ENCODE measurements at places on chromosomes 11 and 22. TPM values are rescaled to one million over a fixed set of nuclear protein-coding genes. Genes with fewer than 3 reads are reported as not detected.

Gene GSTT2B
- 4.9 TPM for total RNA-seq

Gene ROM1
- total RNA-seq = 1.5 TPM

Gene CCDC188
- 2.2 TPM for total RNA-seq

- no peak for DNase-seq
Observed at GRCh38 chr11:48052183-48053044, 72.1 kb downstream of the PTPRJ start.

DNA sequence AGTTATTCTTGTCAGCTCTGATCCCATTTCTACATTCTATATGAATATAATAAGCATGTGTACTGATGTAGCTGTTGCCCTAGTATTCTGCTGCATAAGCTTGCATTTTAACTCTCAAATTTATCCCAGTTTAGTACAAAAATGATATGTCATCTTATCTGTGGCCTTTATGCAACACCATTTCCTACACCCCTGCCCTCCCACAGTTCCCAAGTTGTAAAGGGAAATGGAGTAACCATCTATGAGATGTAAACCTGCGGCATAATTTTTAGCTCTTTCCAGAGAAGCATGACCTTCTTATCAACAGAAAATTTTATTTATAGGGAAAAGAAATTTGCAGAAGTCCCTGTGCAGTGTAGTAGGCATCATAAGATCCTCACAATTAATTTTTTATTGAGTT lies 18.9 kb upstream of the CARD18 start:
- DNase-seq = no peak

DNA sequence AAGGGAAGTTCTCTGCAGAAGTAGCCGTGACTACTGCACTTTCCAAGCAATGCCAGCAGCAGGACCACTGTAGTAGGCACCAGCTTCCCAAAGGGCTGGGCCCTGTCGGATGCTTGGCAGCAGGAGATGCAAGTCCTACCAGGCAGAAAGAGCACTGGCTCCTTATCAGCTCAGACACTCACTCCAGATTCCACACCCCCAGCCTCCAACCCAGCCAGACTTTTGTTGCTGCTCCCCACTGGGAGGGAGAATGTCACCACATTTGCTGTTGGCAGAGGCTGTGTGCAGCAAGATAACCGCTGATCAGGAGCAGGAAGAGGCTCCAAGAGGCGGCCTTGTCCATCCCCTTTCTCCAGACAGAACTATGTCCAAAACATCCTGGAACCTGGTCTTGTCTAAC lies 118.7 kb downstream of the C11orf58 start:
- DNase-seq = no peak

- peak; percentile 79 for DNase-seq
Observed at GRCh38 chr11:128956401-128957201, 13.9 kb upstream of the TP53AIP1 start.

DNA sequence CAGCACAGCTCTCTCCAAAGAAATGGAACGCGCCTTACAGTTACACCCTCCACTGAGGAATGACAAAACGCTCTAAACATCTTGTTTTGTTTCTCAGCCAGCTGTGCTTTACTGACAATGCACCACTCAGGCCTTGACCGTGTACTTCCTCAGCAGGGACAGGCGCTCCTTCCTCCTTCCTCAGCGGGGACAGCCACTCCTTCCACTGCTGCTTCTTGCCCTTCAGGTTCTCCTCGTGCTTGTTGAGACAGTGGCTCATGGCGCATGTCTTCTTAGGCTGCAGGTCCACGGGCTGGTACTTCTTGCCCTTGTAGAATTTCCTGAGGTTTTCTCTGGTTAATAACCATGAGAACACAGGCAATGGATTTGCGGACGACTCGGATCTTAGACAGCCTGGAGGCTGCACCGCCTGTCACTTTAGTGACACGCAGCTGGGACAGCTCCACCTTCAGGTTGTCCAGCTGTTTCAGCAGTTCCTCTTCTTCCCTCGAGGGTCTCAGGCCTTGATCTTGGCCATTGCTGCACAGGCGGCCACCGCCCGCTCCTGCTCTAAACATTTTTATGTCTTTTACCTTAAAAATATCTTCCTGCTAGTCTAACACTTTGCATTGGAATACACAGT lies 613.8 kb downstream of the BRD1 start:
- DNase-seq = no peak

- no peak for DNase-seq
Observed at GRCh38 chr22:49958366-49958921, 2.1 kb upstream of the PIM3 start.

DNA sequence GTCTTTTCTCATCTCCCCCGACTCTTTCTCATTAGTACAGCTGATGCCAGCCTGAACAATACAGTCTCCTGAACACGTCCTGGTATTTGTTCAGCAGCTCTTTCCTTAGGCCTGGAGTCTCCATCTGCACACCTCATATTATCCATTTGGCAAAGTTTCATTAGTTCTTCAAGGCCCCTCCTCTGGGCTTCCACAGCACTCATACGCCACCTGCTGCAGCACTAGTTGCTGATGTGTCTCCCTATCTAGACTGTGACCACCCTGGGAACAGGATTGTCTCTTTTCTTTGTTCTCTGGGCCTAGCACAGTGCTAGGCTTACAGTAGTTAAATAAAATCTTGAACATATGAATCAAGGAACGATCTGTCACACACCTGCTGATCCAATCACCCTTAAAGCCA lies 17.2 kb downstream of the DCHS1 start:
- no peak for DNase-seq

DNA sequence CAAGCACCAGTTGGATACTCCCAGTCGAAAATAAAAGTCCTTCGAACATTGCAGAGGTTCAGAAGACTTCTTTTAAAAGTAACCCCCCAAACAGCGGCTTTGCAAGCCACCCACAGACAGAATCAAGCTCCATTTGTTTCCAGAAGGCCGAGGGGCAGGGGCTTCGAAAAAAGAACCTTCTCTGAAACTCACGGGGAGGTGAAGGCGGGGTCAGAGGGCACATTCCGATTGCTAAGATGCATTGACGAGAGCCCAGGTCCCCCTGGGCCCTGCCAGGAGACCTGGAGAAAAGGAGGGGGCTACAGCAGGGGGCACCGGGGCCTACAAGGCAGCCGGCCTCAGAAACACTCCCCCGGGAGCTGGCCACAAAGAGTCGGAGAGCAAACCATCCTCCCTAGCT lies 306.8 kb downstream of the MN1 start:
- DNase-seq = no peak

DNA sequence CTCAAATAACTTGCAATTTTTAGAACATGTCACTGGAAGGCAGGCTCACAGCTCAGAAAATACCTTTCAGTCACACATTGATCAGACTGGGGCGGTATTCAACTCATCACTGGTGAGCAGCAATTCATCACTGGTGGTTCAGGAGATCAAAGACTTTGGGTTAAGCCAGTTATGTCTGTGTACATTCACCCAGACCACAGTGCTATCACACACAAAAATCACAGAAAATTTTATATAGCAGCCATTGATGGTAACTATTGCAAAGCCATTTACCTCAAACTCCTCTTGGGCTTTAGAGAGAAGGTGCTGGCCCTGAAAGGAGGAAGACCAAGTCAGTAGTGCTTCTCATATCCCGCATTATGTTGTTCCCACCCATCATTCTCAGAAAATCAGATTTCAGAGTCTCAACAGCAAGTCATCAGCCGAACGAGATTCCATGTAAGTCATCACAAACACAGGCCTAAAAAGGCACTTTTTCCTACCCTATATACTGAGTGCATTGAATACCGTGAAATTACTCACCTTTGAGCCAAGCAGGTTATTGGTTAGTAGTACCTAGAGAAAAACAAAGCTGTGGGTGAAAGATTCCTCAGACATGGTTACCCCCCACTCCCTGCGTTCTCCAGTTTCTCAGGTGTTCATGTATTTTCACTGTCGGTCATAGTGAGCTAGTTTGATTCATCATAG lies 14.0 kb upstream of the WDR74 start:
- no peak for DNase-seq

DNA sequence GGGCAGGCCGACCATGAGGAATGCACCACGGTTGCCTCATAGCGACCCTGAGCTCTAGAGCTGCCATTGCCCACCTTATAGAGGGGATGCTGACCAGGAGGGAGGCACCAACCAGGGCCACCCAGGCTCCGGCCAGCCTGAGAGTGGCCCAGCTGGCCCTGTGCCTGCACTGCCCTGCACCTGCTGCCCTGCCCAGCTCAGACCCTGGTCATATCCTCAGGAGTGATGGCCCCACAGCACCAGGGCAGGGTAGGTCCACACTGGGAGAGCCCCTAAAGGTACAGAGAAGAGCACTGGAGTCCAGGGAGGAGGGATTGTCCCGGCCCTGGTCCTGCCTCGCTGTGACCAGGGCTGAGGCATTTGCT lies 127.8 kb downstream of the MED15 start:
- DNase-seq = no peak

DNA sequence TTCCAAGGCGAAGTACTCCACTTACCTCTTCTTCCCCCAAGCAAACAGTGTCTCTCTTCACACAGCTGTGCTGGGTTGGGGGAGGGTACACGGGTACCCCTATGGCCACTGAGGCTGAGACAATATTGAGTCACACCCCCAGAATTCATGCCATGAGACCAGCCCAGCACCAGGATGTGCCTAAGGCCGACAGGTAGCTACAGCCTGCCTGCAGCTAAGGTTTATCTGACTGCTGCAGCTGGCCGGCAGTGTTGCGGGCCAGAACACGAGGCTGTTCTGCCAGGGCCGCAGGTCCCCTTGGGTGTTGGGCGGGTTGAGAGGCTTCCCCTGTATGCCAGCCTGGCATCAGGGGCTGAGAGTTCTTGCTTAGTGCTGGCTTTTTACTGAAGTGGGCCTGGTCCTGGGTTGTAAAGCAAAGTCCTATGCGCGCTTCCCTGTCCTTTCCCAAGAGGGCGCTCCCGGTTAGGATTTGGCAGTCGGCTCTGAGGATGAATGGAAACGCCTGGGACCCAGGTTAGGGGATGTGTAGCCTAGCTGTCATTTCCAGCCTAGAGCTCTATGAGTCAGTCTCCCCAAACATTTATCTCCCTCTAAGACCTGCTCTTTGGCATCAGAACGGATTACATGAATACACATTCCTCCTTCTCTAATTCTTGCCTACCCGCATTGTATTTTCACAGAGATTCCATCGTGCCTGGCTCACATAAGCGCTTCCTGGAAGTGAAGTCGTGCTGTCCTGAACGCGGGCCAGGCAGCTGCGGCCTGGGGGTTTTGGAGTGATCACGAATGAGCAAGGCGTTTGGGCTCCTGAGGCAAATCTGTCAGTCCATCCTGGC lies 7.1 kb downstream of the USP18 start:
- peak; percentile 97 for DNase-seq

All from myocyte (in vitro differentiated cells).